ENCODE measurements at places on chromosomes 7 and 10.

DNA sequence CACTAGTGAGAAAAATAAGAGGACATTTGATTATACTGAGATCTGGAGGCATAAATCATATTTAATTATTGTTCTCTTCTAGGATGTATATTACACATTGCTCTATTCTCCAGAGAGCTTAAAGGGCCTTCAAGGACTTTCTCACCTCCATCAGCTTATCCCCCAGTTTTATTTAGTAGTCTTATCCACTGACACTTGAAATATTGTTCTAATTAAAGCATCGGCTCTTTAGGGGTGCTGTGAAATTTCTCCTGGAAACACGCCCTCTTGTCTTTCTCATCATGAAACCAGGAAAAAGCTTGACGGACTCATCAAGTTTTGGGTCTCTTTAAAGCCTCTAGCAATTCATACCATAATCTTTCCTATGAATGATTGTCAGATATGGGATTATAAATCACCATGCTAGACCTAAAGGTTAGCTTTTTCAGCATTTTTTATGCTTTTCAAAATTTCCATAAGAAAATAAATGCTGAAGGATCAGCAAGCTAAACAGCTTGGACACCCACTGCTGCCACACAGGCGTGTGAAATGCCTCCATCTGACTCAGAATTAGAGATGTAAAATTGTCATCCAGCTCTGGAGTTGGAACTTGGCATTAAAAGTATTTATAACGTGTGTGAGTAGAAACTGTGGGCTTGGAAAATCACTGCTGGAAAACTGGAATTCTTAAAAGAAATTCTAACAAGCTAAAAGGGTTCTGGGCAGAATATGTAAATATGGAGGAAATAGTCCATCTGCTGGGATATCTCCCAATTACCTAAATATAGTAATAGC is 216.3 kb downstream of the CHRM2 start:
- no peak for DNase-seq

DNA sequence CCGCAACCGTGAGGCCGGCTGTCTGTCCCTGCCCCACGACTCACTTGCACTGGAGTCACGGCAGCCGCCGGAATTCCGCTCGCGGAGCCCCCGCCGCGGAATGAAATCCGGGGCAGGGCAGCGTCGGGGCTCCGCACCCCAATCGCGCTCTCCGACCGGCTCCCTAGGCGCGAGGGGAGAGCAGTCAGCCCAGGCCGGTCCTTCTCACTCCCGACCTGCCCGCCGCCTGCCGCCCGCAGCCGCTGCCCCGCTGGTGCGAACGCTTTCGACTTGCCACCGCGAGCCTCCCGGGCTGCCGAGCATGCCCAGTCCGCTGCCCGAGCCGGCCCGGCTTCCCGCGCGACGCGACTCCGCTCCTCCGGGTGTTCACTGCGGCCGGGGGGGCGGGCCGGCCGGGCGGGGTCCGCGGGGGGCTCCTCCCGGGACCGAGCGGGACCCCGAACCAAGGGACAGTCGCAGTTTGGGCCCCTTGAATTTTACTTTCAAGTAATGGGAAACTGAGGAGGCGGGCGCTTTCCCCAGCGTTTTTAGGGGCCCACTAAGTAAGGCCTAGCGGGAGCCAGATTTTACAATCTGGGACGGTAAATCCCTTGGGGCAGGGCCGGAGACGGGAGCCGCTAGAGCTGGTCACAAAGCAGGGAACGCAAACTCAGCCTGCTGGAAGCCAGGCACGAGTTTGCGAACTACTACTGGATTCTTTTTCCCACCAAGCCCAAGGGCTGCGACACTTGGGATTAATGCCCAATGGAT is at the start of gene SGMS1:
TSS of gene SGMS1 (minus strand) at position 294 of the 750 bp plus-strand sequence. CDS start 279,842 bp downstream, outside the sequence.
- DNase-seq = peak; percentile 74

DNA sequence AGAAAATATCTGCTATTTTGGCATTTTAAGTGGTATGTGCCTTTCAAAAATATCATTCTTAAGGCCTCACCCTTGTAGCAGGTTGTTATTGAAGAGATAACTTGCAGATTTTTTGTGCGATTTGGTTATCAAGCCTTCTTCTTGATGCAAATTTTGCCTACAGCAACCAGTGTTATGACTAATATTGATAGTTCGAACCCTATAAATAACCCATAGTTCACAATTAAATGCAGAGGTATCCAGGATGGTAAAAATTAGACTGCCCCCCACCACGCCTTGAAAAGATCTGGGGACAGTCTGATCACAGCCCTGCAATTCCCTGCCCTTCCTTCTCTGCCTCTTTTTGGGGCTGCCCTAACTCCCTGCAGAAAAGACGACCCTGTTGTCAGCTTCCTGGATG is 28.4 kb upstream of the RAPGEF5 start:
- DNase-seq = no peak

- no peak for DNase-seq
Measured at GRCh38 chr7:151062399-151063211, 3.2 kb downstream of the SLC4A2 start.

DNA sequence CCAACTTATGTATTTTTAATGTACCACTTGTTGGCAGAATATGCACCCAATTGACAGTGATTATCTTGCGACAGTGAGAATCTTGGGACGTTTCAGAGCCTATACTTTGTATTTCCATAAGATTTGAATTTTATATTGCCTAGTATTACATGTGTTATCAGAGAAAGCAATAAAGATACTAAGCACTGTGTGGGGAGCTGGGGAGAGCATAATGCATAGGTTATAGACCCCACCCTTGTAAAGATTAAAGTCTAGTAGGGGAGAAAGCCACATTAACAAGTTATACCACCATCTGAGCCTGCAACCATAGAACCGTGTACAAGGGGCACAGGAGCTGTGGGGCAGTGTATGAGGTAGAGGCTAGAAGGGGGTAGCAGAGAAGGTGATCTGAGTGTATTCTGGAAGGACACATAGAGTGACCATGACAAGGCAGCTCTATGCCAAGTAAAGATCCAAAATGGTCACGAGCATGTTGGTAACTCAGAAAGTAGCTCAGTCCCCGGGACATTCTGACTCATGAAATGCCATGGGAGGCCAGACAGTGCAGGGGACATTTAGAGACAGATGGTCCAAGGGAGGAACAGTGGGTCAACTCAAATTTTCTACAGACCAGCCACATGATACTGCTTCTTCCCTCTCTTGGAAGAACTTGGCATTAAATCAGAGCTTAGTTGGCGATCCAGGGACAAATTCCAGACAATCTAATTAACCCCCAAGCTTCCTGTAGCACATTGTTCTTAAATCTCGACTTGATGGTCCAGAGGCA is 84.5 kb downstream of the ADRA2A start:
- DNase-seq = no peak

GRCh38 chr7:35849158-35849831 is 48.4 kb downstream of the SEPTIN7 start:
- no peak for DNase-seq

DNA sequence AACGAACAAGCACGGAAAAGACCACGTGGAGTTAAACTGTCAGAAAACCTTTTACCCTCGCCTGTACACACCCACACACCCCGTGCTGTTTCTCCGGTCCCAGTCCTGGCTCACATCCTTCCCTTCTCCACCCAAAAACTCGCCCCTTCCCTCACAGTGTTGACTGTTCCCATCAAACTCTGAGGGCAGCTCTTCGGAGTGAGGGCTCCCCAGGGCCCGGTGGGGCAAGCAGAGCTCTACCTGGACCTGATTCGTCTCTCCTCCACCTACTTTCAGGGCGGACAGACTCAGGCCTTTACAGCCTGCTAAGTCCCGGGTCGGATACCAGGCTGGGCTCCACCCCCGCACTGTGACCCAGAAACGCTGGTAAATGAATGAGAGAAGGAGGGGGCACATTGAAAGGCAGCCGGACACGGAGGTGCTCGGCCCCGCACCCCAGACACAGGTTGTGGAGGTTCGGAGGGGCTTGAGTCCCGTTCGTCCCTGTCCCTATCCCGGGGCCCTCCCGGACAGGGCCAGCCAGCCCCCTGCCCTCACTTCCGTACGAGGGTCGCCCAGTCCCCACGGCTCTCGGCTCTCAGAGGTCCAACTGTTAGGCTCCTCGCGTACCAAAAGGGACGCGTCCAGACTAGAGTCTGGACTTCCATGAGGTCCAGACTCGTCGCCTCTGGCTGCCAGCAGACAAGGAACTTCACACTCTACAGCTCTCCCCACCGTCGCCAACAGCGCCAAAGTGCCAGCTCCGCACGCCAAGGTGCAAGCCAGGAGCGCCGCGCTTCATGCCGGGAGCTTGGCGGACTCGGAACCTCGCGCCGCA is 31.7 kb upstream of the ASL start:
- DNase-seq = no peak

DNA sequence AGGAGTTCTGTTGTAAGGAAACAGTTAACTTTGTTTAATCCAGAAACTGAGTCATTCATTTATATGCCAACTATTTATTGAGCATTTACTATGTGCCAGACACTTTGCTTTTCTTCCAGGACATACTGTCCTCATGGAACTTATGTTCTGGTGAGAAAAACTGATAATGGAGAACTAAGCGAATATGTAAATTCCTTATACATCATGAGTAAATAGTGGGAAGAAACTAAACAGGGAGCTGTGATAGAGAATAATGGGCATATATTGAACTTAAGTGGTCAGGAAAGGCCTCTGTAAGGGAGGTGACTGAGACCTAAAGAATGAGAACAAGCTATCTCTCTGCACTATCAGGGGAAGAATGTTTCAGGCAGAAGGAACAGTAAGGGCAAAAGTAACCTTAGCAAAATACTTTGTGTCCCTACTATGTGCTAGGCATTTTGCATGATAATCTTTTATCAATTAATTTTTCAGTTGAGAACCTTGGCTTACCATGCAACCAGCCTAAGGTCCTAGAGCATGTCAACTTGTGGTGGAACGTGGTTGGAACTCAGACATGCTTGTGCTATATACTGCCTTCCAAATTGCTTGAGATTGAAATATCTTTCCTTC is 45.4 kb downstream of the ST7 start:
- no peak for DNase-seq

- no peak for DNase-seq
Measured at GRCh38 chr10:23341004-23341403, 3.6 kb downstream of the C10orf67 start.

DNA sequence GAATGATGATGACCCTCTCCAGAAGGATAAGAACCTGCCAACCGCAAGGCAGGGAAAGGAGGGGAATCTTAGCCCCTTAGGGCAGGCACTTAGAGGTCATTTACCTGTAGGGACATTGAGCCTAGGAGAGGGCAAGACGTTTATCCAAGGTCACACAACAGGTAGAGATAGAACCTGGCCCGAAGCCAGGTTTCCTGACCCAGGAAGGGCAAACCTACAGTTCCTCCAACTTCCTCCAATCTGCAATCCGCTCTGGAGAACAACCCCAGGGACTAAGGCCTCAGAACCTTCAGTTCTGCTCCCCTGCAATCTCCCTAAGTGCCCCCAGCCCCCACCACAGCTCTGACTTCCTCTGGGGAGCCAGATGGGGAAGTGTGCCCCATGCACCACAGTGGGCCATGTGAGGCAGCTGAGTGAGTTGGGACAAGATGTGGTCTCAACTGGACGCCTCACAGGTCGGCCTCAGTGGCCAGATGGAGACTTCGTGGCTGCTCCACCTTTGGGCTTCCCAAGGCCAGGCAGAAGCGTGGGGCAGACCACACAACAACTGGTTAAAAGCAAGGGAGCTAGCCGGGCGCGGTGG is 1.4 kb upstream of the PSAP start:
- no peak for DNase-seq

DNA sequence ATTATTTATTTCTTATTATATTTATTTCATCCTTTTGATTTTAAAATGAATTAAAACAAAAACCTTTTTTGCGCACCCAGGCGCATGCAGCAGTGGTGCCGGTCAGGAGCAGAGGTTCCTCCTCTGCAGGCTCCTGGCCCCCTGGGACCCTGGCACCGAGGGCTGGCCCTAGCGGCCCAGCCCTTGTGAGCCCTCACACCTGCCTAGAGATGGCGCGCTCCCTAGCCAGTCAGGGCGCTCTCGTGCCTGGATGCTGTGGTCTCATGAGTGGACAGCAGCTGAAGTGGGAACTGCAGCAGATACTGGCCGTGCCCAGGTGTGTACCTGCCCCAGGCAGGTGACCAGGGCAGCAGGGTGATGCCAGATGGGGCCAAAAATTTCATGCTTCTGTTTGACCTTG is 13.8 kb downstream of the RET start:
- DNase-seq = no peak

DNA sequence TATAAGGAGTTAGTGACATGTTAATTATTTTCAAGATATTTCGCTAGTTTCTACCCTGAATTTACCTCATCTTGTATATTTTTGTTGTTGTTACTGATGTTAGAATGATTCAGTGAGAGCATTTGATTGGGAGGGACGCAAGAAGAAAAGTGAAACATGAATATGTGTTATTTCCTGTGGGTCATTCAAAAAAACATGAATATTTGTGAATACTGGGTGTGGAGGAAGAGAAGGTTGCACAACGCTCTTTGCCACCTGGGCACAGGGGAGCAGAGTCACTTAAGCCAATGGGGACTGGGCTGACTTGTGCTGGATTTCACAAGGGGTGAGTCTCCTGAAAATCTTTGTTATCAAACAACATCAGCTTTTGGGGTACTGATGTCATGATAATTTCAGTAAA is 39.5 kb downstream of the AGK start:
- DNase-seq = no peak

GRCh38 chr7:150322114-150322832 is 882 bp upstream of the LRRC61 start:
- no peak for DNase-seq

- DNase-seq = no peak
Measured at GRCh38 chr10:89873055-89873454, 171.7 kb downstream of the KIF20B start.

DNA sequence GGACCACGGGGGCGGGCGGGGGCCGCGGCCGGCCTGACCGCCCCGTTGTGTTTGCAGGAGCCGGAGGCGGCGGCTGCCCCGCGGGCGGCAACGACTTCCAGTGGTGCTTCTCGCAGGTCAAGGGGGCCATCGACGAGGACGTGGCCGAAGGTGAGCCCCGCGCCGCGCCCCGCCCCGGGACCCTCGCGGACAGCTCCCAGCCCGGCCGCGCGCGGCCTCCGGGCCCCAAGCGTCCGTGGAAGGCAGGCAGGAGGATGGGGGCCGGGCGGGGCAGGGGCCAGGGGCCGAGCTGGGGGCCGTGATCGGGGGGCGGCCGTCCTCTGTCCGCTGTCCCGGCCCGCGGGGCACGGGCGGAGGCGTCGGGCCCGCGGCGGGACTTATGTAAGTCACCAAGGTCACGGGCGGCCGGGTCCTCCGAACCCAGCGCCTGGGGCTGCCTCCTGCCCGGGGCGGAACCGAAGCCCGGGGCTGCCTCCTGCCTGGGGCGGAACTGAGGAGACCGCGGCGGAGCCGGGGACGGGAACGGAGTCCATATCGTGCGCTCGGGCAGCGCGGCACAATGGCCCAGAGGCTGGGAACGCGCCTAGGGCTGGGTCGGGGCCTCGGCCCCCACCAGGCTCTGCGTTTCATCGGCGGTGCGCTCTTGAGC is 497 bp downstream of the PPP2R2D start:
- no peak for DNase-seq

- DNase-seq = no peak
Measured at GRCh38 chr10:16592378-16592777, 70.7 kb upstream of the C1QL3 start.

GRCh38 chr10:132616170-132616995 is 78.8 kb downstream of the INPP5A start:
- DNase-seq = no peak

Data from GM04504 (cell line).